8988T (cell line): ENCODE measurements at places on chromosomes 1 and 21.

GRCh38 chr1:39576016-39576657, 453 bp downstream of the PABPC4 start:
- DNase-seq: no peak

- no peak for DNase-seq
Observed at GRCh38 chr1:89198491-89199072, at the start of gene GBP4. Gene GBP4, minus strand, starts transcription at chr1:89198942. Its CDS starts 108 bp downstream, at chr1:89198834.

GRCh38 chr1:12464598-12465056, 153.4 kb downstream of the DHRS3 start:
- DNase-seq: no peak

DNA sequence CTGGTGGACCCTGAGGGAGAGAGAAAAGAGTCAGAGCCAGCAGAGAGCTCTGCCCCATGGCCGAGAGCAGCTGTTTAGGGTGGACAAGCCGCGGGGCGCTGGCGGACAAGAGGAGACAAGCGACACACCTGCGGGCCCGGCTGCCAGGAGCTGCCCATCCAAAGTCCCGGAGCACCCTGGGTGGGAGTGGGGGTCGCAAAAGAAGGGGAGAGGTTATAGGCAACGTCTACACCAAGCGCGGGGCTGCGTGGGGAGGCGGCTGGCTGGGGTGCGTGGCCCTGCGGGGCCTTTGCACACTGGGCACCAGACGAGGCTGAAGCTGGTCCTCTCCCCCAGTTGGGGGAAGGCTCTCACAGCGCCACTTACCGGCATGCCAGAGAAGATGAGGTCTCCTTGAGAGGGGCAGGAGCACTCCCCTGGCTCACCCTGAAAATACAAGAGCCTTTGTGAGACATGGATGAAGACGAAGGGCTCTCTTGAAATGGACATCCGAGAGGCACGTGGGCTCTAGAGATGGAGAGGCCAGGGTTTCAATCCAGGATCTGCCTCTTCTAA, 24.1 kb downstream of the COL16A1 start:
- DNase-seq: no peak

DNA sequence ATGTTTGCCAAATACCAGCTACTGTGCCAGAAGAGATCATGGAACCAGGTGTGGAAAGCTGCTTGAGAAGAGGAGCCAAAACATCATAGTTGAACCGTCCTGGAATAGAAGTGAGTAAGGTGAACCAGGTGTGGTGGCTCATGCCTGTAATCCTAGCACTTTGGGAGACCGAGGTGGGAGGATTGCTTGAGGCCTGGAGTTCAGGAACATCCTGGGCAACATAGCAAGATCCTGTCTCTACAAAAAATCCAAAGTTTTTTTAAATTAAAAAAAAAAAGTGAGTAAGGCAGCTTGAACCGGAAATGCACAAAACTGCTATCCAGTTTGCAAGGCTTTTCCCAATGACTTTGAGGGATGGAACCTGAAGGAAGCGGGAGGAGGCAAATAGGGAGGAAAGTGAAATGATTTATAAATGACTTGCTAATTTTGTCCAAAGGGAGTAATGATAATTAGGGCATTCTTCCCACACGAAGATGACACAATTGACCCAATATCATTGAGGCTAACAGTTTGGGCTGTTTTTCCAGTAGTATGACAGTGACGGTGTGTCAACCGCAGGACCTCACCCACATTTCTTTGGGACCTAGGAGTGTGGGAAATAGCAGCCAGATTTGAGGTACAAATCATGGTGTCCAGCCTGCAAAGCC, 1.5 kb upstream of the CNN3 start:
- no peak for DNase-seq

DNA sequence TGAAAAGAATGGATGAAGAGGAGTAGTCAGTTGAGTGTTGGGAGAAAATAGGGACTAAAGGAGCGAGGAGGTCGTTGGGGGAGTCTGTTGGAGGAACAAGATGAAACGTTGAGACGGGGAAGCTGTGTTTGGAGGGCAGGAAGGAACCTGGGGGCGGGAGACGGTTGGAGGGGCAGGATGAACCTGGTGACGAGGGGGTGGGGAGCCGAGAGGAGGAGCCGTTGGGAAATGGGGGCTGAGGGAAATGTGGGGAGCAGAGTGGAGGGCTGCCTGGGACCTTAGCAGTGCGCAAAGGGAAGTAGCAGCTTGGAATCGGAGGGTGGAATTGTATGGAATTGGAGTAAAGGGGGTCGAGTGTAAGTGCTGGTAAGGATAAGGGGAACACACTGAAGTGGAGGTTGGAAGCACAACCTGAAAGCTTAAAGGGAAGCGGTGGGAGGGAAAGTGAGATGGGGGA, 630 bp downstream of the MTF2 start:
- DNase-seq: no peak

- DNase-seq: no peak
Observed at GRCh38 chr1:55063577-55063942, 24.2 kb downstream of the PCSK9 start.

GRCh38 chr1:193392686-193393085, 206.3 kb upstream of the B3GALT2 start:
- DNase-seq: no peak

DNA sequence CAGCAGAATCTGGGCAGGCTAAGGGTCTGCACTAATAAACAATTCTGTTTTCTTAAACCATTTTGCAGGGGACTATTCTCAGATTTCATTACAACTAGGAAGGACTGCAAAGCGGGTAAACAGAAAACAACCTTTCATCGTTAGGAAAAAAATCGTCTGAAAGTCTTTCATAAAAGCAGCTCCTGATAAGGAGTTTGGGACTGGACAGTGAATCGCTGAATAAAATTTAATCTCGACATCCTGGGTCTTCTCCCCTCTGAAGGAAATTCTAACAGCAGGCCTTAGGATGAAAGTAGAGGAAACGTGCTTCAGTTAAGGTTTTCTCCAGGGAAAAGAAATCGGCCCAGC, 471 bp upstream of the MTF2 start:
- no peak for DNase-seq

DNA sequence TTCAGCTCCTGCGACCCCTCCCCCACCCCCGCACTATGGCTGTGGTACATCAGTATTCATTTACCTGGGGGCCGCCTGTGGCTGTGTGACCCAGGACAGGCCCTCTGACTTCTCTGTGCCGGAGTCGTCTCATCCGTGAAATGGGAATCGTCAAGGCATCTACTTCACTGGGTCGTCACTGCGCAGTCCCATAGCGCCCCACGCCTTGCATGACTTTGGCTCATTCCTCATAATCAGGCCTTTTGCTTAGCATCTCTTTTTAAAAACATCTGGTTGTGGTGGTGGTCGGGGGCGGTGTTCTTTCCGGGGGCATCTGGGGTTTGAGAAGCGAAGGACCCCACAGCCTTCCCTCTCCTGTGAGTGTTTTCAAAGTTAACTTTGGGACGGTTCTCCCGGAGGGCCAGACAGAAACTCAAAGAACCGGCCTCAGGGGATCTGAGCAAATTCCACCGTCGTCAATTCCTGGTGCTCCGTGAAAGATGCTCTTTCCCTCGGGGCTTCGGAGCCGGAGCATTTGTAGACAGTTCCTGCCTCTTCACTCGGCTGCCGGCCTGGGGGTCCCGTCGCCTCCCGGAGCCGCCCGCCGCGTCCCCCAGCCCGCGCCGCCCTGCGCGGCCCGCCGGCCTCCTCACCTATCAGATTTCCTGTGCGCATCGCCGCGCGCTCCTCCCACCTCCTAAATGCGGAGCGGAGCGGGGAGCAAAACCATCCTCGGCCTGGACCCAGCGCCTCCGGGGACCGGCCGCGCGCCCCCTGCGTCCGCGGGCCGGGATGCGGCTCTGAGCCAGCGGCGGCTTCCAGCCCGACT, at the start of gene B3GALT5:
TSS of gene B3GALT5 (plus strand) at position 708 of the 808 bp plus-strand sequence. CDS start 47,620 bp downstream, outside the sequence.
- peak; percentile 46 for DNase-seq

- no peak for DNase-seq
Observed at GRCh38 chr1:113515498-113515897, 125.2 kb downstream of the MAGI3 start.

DNA sequence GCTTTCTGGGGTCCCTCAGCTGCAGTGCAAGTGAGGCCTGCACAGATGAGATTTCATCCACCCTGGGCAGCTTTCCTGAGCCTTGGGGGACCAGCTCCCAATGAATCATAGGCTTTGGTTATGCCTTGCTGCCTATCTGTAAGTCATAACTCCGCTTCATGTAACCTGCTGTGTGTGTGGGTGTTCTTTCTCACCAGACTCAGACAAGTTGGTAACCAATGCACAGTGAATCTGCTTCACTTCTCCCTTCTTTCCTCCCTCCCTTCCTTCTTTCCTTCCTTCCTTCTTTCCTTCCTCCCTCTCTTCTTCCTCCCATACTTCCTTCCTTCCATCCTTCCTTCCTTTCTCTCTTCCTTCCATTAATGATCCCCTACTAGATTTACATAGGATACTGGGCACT, 34.4 kb upstream of the PSMB2 start:
- DNase-seq: no peak

DNA sequence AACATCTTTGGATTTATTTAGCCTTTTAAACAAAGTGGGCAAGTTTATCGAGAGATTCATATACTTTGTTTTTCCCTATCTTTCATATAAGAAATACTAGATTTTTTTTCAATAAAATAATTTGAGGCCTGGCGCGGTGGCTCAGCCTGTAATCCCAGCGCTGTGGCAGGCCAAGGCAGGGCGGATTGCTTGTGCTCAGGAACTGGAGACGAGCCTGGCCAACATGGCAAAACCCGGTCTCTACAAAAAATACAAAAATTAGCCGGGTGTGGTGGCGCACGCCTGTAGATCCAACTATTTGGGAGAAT, 1.6 kb upstream of the CDC14A start:
- DNase-seq: no peak

GRCh38 chr1:95382000-95382786, 148.2 kb downstream of the RWDD3 start:
- no peak for DNase-seq

GRCh38 chr1:101137144-101138126, 99.4 kb upstream of the S1PR1 start:
- DNase-seq: no peak

- no peak for DNase-seq
Observed at GRCh38 chr1:81505831-81506230, 294.9 kb upstream of the ADGRL2 start.

DNA sequence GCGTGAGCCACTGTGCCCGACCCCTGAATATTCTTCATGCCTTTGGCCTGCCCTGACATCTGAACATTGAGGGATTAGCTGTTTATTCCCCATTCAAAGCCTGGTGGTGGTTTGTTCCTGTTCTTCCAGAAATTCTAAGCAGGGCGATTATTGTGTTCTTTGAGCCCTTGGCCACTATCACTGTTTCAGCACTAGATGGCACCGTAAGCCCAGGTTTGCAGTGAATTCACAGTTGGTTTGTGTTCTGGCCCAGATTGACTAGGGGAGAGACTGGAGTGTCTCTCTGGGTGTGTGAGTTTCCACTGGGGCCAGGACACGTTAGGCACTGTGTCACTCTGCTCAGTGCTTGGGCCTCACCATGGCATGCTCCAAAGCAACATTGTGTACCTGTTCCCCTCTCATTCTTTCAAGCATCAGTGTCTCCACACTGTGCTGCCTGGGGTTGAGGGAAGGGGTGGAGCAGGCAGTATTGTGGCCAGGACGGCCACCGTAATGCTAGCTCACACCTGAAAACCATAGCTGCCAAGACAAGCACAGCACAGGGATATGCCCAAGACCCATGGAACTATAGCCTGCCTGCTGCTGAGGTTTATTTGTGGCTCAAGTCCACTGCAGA, 52.7 kb downstream of the PKN2 start:
- DNase-seq: no peak

DNA sequence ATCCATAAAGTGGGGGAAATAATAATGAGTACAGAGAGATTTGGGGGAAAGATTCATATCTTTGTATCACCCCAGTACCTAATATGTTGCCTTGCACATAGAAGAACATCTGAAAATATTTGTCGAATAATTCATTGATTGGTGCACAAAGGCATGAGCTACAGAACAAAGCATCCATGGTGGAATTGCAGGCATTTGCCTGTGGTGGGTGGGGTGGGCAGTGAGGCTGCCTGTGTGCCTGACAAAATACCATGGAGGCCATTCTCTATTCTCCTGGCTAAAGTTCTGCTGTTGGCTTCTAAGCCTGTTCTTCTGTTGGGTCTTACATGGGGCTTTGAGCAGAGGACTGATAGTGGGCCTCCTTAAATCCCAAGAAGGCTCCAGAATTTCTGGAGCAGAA, 10.0 kb upstream of the KCNA10 start:
- no peak for DNase-seq

DNA sequence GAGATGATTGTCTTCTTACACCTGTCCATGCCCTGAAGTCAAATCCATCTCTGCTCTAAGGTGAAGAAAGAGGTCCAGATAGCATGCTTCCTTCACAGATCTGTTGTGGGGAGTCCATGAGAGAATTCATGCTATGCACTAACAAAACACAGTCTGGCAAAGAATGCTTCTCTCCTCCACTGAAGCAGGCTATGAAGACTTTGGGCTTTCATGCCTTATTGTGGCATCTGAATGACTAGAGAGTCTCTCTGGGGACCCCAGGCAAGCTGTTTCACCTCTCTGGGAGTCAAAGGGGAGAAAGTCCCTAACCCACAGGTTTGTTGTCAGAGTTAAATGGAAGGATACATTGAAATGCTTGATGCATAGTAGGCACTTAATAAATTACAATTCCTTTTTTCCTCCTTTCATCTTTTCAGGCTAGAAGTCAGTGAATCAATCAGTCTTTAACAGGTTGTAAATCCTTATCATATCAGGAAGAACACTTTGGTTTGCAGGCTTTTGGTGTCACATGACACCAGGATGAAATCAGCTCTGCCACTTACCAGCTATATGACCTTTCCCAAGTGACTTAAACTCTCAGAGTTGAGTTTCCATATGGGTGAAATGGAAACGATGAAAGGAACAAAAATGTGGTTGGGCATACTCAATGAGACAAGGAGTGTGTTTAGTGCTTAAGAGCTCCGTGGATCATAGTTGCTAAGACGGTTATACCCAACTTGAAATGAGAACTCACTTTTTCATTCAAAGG, 200.1 kb upstream of the DAB1 start:
- DNase-seq: no peak

- no peak for DNase-seq
Observed at GRCh38 chr1:40792036-40792435, 8.4 kb downstream of the KCNQ4 start.

- DNase-seq: no peak
Observed at GRCh38 chr1:25197982-25198662, 34.2 kb downstream of the SYF2 start.

DNA sequence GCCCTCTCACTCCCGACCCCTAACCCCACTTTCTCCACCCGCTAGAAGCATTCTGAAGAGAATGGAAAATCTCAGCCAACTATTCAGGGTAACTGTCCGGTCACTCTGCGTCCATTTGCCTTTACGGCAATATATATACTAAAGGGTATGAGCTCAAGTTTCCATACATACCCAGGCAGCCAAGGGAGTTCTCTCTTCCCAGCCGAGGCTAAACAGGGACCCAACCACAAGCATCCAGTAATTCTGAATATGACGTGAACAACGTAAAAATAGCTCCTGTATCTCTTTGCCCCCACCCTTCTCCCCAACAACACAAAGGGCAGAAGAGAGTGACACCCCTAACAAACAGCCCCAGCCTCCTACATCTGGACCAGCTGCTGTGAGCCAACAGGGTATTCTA, 67.7 kb downstream of the SSBP3 start:
- no peak for DNase-seq

- peak; percentile 17 for DNase-seq
Observed at GRCh38 chr1:98794196-98794886, 132.8 kb downstream of the SNX7 start.
